ENCODE measurements at places on chromosomes 11 and 22. TPM values are rescaled to one million over a fixed set of nuclear protein-coding genes. Genes with fewer than 3 reads are reported as not detected.

GRCh38 chr22:42562279-42562678, 8.5 kb downstream of the SERHL2 start:
- DNase-seq, result no peak

DNA sequence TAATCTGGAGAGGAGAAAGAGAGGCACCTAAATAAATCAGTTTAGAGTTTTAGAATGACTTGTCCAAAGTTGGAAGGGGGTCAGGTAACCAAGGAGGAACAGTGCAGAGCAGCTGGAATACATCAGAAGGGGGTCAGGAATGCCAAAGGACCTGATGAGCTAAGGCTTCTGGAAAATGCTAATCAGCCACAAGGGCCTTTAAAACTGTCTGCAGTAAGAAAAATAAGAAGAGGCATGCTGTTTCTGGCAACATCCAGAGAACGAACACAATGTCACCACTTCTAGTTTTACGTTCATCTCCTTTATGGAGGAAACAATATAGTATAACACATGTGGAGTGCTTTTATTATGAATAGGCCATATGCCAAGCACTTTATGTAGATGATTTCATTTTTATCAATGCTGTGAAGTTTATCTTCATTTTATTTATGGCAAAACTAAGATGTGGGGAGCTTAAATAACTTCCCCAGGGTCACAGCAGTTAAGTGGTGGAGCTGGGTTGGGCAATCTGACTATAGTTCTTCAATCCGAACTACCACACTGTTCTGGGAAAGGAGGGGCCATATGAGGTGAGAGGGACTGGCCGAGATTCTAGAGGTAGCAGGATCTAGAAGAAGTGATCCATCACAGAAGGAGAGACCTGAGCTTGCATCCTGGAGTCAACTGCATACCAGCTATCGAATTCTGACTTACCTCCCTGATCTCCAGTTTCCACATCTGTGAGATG, 22.6 kb downstream of the ACO2 start:
- DNase-seq, result no peak

DNA sequence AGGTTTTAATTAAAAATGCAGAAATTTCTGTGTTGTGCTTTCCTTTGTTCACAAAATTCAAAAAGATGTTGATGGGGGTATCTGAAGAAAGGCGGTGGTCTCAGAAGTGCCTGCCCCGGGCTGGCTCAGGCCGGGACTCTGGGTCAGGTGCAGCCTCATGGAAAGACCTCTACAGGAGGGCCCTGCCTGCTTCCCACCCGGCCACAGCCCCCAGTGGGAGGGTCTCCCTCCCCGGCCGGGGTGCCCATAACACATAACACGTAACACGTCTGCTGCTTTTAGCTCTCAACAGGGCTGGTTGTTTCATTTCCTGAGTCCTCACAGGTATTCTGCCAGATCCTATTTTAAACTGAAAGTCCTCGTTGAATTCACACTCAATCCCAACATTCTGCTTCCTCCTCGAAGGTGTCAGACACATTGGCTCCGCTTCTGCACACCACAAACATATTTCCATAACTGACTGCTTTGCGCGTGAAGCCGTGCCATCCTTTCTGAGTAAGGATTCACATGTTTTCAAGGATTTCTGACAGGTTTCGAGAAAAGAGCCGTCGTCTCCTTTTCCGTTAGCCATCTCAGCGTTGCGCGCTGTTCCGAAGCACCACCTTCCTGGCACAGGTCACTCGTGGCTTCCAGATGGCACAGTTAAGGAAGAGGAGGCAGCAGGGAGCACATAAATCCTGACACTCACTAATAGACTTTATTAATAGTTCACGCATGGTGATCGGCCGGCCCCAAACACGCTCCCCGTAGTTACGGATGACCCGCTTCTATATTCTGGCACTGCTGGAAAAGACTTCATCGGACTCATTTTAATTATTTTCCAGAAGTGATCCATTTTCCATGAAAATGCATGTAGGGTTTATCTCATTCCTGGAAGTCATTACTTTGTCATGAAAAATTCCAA, 569.3 kb downstream of the BRD1 start:
- DNase-seq, result no peak

DNA sequence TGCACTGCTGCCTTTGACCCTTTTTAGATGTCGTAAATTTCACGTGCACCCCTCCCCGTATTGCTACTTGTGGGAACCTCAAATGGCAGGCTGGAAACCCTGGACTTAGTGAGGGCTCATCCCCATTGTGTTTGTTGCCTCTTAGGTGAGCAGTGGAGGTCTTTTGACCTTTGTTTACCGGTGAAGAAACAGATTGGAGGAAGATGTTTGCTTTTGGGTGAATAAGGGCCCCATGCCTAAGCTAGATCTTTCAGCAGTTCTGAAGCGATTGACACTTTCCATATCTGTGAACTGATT, 782 bp downstream of the SMARCB1 start:
- no peak for DNase-seq

Gene SMIM35
- total RNA-seq, result not detected

Gene CHRNA10
- 5.4 TPM for total RNA-seq

Gene C22orf31
- total RNA-seq, result not detected
